ENCODE measurements at places on chromosomes 6 and 20.

DNA sequence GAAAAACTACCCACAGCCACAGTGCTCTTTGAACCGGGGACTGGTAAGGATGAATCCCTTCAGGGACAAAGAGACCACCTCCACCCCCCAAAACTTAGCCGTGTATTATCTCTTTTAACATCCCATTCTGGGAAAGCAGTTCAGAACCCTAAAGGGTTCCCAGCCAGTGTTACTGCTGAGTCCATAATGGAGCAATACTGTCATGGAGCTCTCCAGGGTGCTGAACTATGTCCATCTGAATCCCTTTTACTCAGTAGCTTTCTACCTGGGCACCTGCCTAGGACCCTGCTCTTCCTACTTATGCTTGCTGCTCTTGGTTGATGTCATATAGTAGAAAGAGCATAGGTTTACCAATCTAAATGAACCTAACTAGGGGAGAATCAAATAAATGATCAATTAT lies 22.3 kb upstream of the SAYSD1 start:
- DNase-seq, result no peak

DNA sequence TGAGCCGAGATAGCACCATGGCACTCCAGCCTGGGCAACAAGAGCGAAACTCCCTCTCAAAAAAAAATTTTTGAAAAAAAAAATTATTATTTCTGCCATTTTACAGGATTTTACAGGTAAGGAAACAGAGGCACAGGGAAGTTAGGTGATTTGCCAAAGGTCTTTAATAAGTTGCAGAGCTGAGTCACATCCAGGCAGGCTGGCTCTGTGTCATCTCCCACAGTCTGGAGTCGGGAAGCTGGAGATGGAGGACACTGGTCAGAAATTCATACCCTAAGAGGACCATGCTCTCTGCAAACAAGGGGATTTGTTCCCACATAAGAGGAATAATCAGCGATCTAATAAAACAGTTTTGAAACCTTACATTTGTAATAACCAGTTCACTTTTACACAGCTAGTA lies 24.1 kb downstream of the HECA start:
- DNase-seq, result no peak

GRCh38 chr20:56808732-56809131 lies 179.6 kb downstream of the TFAP2C start:
- DNase-seq, result no peak

DNA sequence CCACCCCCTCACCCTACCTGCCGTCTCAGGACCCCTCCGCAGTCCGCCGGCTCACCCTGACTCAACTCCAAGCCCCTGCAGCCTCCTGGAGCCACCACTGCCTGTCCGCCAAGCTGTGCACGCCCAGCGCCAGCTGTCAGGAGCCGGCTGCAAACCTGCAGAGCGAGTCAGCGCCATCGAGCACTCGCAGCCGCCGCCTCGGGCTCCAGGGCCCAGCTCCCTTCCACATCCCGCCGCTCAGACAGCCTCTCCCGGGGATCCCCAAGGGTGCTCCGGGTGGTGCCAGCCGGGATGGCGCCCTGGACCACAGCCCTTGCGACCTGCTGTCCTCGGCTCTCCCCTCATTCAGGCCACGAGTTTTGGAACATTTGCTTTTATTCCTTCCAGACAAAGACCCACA lies 4.3 kb downstream of the TNNC2 start:
- no peak for DNase-seq

DNA sequence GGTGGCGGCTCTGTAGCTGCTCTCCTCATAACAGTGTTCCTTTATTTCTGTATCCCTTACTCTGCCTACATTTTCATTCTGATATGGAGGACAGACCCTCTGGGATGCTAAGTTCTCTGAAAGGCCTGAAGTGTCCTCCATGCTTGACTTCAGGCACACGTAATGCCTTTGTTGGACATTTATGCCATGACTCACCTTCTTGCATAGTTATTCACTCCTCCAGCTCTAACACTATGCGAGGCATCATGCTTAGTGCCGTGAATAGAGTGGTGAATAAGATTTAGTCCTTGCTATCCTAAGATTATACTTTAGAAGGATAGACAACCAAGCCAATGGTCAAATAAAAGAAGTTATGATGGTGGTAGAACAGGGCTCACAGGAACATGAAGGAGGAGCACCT lies 760.9 kb upstream of the FLRT3 start:
- no peak for DNase-seq

DNA sequence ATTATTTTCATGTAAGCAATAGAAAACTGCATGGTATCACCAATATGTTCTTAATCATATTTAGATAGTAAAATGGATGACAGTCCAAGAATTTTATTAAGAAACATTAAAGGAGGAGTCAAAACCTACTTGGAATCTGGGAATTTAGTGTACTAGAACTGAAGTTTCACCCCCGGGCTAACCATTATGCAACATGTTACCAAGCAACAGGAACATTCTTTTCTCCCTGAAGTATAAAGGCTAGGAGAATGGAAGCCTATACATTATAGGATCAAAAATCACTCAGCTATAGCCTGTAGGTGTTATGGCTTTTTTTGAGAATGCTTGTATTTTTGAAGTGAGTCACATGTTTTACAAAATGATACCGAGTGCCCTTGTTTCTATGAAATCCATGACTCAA lies 538.3 kb downstream of the GRIK2 start:
- DNase-seq, result no peak

DNA sequence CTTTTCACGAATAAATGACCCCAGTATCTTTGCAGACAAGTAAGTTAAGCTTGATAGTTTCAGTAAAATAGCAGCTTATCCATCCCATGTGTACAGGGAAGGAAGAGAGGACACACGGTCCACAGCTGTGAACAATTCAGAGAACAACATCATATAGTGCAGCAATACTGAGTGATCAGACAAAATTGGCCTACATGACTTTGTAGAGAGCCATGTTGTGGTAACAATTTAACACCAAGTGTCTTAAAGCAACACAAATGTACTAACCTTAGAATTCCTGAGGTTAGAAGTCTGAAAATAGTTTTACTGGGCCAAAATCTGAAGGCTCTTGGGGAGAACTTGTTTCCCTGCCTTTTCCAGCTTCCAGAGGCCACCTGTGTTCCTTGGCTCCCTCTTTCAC lies 12.5 kb downstream of the FAM184A start:
- DNase-seq, result no peak

DNA sequence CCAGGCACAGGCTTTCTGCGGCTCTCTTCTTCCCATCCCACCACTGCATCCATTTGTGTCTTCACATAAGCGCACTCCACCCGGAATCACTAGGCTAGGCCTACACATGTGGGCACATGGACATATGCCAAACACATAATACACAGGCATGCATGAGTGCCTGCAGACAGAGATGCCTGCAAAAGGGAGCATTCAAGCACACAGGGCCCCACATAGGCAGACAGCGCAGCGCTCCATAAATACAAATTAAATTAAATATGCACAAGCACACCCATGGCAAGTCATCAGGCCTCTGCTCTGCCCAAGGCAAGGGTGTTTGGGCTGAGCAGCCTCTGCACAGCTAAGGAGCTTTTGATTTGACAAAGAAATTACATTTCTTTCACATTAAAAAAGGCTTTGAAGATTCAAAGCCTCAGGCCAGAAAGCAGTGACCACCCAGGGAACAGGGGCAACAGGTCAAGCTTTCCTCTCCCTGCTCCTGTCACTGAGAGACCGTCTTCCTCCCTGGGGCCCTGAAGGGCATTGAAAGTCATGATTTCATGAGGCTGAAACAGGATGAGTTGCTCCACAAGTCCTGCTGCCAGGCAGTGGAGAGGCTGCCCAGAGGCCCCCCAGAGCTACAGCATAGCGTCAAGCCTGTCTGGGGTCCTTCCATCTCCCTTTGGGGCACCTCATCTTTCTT lies 134.2 kb upstream of the LRFN2 start:
- DNase-seq, result no peak

GRCh38 chr20:33298391-33298790 lies 15.4 kb downstream of the BPIFB1 start:
- DNase-seq, result no peak

DNA sequence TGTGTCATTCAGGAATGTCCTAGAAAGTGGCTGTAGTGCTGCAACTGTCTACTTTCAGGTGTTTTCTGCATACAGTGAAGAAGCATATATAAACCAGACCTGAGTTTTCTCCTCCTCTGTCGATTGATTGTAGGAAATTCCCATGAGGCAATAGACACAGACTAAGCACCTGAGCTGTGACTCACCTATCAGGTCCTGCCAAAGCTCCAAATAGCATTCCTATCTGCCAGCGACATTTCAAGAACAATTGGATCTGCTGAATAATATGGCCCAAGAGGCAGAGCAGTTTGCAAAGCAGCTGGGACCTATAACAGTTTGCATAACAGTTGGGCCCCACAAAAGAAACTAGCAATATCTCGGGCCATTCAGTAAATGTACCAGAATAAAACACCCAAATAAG lies 360.4 kb downstream of the HAO1 start:
- no peak for DNase-seq

DNA sequence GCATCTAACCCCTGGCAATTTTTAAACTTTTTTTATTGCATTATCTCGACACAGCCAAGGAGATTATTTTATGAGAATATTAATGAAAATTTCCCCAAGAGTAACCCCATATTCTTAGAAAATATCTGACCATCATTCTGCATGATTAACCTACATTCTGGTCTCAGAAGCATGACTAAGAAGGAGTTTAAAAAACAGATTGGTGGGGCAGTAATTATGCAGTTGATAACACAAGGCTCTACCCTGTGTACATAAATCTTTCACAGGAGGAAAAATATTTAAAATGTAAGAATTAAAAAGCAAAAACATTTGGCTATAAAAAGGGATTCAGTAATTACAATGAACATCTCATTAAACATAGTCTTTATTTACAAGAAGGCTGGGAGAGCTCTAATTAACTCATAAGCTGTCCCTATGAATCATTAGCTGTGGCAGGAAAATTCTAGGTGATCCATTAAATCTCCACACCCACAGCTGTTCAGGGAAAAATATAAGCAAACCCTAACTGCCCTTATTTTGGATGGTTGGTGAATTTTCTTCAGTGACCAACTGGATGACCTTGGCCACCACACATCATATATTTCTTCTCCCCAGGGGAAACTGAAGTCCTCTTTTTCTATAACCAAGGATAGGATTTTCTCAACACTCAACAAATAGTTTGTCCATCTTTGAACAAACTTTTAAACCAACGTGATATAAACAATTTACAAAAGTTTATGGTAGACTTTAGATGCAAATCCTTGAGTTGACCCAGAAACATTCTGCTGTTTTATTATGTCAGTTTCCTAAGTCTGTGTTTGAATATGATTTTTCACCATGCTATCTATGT lies 59.5 kb downstream of the PDE7B start:
- DNase-seq, result no peak

GRCh38 chr6:7245668-7246393 lies 67.2 kb downstream of the SSR1 start:
- no peak for DNase-seq

DNA sequence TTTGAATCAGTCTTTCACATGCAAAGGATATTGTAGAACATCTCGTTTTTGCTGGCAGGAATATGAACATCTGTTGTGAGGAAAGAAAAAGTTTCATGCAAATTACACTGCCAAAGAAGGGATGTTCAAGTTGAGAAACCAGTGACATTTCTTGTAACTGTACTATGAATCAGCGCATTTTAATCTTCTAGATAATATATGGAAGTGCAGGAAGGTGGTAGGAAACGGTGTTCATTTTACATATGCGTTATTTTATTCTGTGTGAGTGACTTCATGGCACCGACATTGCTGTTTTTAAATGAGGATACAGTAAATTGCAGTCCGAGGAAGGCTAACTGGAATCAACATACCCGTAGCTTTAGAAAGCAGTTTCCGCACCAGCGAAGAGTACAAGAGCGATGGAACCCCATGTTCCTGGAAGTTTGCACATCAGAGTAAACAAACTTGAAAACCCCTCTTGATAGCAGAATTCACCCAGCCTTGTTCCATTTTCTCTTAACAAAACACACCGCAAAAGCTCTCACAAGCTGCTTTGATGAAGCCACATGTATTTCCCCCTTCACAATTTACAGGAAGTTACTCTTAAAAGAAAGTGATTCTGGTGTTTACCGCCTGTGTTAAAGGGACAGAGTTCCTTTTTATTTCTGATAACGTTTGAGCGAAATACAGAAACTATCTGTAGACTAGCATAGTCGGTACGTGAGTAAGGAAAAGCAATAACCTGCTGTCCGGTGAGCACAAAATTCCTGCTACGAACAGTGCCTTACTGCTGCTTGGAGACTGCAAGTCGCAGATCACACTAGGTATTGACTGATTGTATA lies 11.5 kb downstream of the PRDM1 start:
- peak; percentile 70 for DNase-seq

GRCh38 chr6:137881522-137881886 lies 14.4 kb downstream of the TNFAIP3 start:
- DNase-seq, result no peak

DNA sequence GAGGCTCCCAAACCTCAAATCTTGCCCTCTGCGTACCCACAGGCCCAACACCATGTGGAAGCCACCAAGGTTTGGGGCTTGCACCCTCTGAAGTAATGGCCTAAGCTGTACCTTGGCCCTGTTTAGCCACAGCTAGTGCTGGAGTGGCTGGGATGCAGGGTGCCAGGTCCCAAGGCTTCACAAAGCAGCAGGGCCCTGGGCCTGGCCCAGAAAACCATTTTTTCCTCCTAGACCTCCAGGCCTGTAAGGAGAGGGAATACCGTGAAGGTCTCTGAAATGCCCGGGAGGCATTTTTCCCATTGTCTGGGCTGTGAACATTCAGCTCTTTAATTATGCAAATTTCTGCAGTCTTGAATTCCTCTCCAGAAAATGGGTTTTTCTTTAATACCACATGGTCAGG lies 223.7 kb upstream of the CCN2 start:
- no peak for DNase-seq

- no peak for DNase-seq
Observed at GRCh38 chr6:50112981-50113857, 63.5 kb upstream of the DEFB112 start.

DNA sequence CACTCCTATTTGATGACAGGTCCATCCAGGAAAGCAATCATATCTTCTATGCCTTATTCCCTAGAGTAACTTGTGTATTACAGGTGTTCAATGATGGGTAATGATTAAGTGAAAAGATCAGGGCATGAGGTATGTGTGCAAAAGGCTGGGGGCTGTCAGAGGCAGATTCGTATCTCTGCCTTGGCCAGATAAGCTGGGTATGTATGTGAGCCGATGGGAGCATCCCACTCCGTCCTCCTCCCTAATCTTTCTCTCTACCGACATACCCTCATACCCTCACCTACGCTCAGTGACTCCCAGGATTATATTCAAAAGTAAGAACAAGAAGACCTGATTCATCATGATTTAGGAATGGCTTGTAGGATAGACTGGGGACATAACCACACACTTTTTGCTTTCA lies 238.7 kb downstream of the PLCB1 start:
- DNase-seq, result no peak

All from AG09319 (cell line).